ENCODE measurements at places on chromosomes 4 and X. TPM values are rescaled to one million over a fixed set of nuclear protein-coding genes. Genes with fewer than 3 reads are reported as not detected.

The ANK2 gene
- 3.2 TPM for polyA plus RNA-seq

The HELQ gene
- polyA plus RNA-seq, result 12.8 TPM

The VSIG4 gene
- polyA plus RNA-seq, result not detected

- no peak for DNase-seq
Observed at GRCh38 chr4:110361921-110362320, 114.0 kb upstream of the ENPEP start.

DNA sequence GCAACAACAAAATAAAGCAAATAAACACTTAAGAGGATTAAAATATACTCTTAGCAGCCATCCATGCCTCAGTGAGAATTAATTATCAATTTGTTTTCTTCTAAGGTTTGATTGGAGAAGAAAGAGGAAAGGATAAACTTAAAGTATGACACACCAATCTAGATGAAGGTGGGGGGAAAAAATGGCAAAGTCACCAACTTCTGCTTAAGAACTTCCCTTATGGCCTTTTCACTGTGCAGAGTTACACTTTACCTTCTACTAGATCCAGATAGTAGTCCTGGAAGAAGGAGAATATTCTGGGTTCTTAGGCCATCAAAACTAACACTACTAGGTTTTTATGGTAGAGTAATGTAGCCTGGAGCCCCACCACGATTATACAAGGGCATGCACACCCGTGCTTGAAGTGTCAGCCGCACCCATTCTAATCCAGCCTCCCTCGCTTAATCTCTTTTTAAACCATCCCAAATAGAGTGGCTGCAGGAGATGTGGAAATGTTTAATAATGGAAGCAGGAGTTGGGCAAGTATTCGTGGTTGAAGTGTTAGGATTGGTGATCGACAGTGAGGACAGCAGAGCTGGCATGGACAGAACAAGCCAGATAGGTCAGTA, 14.1 kb downstream of the ENPEP start:
- no peak for DNase-seq

DNA sequence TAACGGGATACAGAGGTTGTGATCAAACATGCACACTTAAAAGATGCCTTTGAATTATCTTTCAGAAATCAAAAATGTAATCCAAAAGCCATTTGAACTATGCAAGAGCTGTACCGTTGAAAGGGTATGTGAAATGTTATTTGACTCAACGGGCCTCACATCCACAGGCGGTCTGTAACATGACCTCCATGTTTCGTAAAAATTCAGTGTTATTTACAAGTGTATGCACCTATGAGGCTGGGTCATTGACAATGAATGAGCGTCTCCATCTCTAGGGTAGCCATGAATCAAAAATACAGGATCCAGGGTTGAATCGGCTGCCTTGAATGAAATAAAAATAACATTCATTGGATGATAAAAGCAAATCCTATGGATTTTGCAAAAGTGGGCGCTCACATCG, 100.1 kb downstream of the CRLF2 start:
- no peak for DNase-seq

GRCh38 chr4:142567199-142567598, 278.9 kb downstream of the INPP4B start:
- no peak for DNase-seq

GRCh38 chr4:53912766-53913497, 151.5 kb downstream of the CHIC2 start:
- no peak for DNase-seq

GRCh38 chrX:14050709-14051108, 21.0 kb upstream of the GEMIN8 start:
- DNase-seq, result no peak

Measured in BJ (cell line).